ENCODE measurements at places on chromosomes 3 and 15.

- no peak for DNase-seq
These were observed 107.0 kb downstream of the IQSEC1 start for GRCh38 chr3:12965999-12966846.

- DNase-seq, result no peak
These were observed 292.4 kb downstream of the PDCD6IP start for GRCh38 chr3:34090876-34091275.

GRCh38 chr3:177221744-177222143 is 24.5 kb upstream of the TBL1XR1 start:
- peak; percentile 61 for DNase-seq

- no peak for DNase-seq
These were observed 36.4 kb downstream of the CEP152 start for GRCh38 chr15:48774484-48774883.

- no peak for DNase-seq
These were observed 232.9 kb upstream of the GPR149 start for GRCh38 chr3:154662851-154663250.

DNA sequence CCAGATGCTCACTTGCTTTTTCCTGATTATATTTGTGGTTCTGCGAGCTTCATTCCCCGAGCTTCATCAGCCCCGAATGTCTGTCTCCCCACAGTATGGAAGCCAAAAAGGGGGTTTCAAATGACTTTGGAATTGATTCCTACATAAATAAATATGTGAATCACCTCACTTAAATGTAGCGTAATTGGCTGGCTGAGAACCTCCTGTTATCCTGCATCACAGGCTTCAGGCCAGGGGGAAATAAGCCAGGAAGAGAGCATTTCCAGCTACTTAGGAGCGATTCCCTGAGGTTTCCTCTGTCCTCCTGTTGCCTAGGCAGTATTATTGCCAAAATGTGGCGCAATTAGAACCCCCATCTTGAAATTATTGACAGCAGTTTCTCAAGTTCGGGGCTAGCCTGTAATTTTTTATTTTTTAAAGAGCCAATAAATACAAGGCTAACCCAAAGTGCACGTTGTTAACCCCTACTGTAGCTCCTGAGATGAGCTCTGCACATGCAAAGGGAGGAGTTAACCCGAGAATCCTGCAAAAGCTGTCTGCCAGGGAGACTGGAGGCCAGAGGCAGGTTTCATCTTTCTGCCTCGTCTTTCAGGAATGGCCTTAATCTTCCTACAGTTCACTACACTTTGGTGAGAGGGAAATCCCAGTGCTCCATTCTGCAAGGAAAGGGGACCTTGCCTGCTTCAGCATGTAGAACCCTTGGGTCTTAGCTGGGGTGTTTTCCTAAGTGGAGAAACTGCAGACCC is 148.2 kb downstream of the ADAMTS9 start:
- no peak for DNase-seq

GRCh38 chr3:108861401-108861800 is 38.8 kb downstream of the TRAT1 start:
- no peak for DNase-seq

DNA sequence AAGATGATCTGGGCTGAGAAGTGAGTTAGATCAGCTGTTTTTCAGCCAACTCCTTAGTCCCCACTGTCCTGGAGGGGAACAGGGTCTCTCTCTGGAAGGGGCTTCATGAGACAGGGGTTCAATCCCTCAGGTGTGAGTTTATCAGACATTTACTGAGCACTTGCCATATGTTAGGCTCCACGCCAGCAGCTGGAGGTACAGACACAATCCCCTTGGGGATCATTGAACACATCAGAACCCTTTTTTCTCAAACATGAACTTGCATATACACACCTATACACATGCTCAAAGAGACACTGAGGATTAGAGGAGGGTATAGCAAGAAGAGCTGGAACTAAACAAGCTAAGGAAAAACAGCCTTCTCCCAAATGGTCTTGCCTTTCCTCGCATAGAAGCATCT is 5.5 kb upstream of the BMF start:
- no peak for DNase-seq

- no peak for DNase-seq
These were observed 588.8 kb downstream of the MAGI1 start for GRCh38 chr3:65449841-65450428.

DNA sequence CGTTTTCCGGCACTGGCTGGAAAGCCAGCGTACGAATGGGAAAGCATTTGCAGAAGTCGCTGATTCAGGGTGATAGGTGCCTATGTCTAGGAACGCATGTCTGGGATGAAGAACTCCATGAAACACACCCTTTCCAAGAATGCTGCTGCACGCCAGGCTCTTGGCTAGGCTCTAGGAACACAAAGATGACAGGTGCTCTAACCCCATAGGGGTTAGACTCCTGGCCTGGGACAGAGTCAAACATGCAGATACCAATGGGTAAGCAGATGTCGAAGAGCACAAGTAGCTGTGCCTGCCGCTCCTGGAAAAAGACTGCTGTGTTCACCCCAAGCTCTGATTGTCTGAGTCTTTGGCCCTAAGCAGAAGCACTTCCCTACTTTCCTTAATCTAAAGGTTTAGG is 180.9 kb upstream of the UBE3A start:
- DNase-seq, result no peak

- no peak for DNase-seq
These were observed 32.4 kb upstream of the PLSCR2 start for GRCh38 chr3:146501752-146502151.

- DNase-seq, result no peak
These were observed 54.0 kb downstream of the ETV5 start for GRCh38 chr3:186054792-186055352.

- DNase-seq, result no peak
These were observed 276.7 kb downstream of the NFKBIZ start for GRCh38 chr3:102125994-102126368.

Data from inflammatory macrophage (primary cell).